ENCODE measurements at places on chromosomes 11 and 22.

DNA sequence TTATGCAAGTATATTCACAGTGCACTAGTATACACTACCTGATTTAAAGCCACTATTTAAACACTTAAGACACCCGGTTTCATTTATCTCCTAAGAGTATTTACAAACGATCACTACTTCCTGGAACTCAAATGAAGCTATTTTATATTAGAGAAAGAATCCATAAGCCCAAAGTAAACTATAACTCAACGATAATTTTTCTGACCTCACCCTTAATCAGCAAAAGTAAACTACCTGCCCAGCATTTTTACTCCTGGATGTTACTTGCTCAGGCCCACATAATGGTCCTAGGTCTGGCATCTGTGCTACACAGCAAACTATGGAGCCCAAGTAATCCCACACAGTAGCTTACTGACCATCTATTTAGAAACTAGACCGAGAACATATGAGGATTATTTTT is 33.4 kb downstream of the TSG101 start:
- no peak for DNase-seq

- no peak for DNase-seq
Observed at GRCh38 chr11:44515048-44515447, 50.4 kb upstream of the CD82 start.

- DNase-seq = no peak
Observed at GRCh38 chr11:86688398-86689179, 16.2 kb upstream of the ME3 start.

- DNase-seq = no peak
Observed at GRCh38 chr11:74282421-74282820, 29.0 kb downstream of the P4HA3 start.

DNA sequence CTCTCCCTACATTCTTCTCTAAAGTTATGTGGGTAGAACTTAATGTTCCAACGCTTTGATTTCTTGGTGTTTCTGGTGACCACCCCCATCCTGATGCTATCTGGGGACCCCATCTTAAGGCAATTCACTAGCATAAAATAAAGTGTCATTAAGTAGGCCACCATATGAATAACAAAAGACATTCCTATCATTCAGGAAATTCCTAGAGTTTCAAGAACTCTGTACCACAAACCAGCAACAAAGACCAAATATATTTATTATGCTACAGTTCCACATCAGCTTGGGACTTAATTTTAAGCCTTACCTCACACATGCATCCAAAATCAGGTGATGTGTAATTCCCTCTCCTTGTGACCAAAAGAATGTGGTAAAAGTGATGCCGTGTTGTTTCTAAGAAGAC is 254.6 kb upstream of the LRRC4C start:
- DNase-seq = no peak

- DNase-seq = no peak
Observed at GRCh38 chr11:88300888-88301487, 36.5 kb downstream of the CTSC start.

GRCh38 chr11:29305456-29306232 is 711.2 kb downstream of the KCNA4 start:
- no peak for DNase-seq

DNA sequence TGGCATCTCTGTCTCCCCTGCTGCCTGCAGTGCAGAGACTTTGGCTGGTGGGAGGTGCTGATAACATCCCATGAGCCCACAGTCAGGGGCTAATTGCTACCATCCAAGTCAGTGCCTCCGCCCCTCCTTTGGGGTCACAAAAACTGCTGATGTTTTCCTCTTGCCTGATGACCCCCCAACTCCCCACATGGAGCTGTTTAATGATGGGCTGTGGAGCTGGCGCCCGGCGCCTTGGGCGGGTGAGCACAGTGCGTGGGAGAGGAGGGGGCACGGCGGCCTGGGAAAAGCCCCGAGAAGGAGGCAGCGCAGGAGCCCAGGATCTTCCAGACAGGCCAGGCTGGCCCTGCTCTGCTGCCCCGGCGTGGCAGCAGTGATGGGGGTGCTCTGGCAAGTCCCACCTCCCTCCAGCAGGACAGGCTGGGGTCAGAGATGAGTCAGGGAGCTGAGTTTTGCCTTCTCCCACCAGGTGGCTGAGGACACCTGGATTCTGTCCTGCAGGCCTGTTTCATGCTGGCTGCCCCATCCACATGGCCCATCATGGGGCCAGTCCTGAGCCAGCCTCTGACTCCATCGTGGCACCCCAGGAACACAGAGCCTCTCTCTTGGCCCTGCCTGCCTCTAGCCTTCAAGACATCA is 43.8 kb downstream of the NECTIN1 start:
- no peak for DNase-seq

DNA sequence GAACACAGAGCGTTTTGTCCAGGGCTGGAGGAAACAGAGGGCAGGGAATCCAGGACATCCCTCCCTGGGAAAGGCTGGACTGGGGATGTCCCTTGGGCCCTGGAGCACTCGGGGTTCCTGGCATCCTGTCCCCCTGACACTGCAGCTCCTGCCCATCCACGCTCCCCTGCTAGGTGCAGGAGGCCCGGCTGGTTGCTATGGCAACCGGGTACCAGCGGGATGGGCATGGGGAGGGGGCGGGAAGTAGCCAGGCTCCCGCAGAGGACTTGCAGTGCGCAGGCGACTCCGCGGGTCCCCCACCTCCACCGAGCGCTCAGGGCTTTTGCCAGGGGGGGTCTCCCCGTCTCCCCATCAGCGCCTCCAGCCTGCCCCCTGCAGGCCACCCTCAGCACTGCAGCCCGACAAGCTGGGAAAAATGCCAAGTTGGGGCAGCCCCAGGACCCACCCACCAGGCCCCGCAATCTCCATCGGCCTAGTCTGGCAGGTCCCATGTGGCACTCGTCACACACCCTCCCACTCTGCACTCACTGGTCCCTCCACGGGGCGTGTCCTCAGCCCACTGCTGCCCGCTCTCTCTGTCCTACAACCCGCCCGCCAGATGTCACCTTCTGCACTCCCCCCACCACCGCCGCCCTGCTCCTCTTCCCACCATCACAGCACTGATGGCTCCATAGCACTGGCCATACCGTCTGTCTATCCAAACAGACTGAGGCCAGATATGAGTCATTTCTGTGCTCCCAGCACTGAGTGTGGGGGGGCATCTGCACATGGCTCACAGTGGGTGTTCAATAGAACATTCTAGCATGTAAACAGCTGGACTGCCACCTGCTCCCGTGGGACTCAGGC is 31.5 kb downstream of the KIAA0930 start:
- peak; percentile 16 for DNase-seq

DNA sequence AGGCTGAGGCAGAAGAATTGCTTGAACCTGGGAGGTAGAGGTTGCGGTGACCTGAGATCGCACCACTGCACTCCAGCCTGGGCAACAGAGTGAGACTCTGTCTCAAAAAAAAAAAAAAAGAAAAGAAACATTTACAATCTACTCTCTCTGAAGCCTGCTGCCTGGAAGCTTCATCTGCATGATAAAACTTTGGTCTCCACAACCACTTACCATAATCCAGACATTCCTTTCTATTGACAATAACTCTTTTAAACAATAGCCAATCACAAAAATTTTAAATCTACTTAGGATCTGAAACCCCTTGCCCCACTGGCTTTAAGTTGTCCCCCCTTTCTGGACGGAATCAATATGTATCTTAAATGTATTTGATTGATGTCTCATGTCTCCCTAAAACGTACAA is 25.0 kb upstream of the HTR3A start:
- no peak for DNase-seq

DNA sequence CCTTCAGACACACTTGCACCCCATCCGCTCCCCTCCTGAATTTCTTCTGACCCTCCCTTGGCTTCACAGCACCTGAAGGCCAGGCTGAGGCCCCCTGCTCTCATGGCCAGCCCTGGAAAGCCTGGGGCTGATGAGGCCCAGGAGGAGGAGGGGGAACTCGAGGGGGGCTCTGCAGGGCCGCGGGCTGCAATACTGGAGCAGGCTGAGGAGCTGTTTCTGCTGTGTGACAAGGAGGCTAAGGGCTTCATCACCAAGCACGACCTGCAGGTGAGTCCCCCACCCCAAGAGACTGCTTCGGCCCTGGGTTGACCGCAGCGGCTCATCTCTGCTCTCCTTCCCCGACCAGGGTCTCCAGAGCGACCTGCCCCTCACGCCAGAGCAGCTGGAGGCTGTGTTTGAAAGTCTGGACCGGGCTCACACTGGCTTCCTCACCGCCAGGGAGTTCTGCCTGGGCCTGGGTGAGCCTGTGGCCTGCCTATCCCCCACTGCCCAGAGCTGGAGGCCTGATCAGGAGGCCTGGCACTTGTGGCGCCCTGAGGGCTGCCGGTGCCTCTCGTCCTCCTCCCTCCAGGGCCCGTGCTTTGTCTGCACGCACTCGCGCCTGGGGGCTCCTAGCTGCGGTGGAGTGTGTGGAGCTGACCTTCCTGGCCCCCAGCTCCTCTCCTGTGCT is 922 bp downstream of the CRACR2B start:
- no peak for DNase-seq
